T1000 (cell line): ENCODE measurements at places on chromosomes 6 and 20.

DNA sequence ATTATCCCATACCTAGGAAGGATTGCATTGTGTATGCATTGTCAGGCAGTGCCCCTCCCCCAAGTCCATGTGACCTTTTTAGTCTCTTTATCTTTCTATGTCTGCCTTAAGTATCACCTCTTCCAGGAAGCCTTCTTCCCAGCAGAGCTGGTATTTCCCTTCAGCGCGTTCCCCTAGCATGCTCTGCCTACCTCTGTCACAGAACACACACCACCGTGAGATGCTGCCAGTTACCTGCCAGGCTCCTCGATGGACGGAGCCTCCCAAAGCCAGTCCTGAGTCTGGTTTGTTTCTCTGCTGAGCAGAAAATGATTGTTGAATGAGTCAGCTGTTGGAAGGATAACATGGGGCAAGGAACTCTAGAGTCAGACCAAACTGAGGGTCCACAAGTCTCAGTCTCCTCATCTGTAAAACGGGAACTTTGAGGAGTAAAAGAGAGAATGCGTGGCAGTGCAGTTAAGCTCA is 11.3 kb upstream of the ZNF335 start:
- no peak for DNase-seq

DNA sequence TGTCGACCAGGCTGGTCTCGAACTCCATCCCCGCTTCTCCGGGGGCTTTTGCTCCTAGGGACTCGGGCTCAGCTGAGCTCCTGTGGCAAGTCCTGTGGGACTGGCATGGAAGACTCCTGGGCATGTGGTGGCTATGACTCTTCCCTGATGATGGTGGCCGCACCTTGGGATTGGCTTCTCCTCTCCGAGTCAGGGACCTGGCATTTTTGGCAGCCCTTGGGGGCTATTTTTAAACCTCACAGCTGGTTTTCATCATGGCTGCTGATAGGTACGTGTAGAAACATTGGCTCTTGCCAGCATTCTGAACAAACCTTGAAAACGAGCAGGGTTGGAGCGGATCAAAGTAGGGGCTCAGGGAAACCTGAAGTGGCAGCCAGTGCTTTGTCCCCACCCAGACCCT is 54.1 kb downstream of the RBM38 start:
- no peak for DNase-seq

DNA sequence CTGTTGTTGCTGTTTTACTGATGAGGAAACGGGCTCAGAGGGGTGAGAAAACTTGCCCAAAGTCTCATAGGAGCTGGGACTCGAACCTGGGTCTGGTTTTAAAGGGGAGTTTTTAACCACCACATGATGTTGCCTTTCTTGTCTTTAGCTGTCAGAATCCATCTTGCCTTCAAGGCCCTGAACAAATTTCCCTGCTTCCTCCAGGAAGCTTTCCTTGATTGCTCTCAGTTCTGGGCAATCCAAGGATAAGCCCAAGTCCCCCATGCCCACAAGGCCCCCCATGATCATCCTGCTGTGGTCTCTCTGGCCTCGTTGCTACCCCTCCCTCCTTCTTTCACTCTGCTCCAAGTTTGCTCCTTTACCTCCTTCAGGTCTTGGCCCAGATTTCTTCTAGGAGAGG is 73.5 kb downstream of the CD40 start:
- DNase-seq: no peak

GRCh38 chr6:125533710-125534397 is 215.6 kb upstream of the HEY2 start:
- no peak for DNase-seq

DNA sequence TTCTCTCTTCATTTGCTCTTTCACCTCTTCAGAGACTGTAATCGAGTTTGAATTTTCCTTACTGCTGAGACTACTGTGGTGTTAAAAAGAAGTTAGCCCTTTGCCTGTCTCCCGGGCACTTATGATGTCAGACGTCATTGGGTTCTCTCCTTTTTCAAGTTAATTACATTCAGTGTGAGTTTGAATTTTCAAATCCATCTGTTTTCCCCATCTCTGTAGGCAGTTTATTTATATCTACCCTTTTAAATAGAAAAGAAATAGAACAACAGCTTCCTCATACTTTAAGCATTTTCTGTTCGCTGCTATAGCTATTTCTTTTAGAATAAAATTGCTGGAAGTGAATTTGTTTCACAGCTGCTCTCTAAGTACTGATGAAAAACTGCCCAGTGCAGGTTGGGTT is 81.4 kb downstream of the MCHR2 start:
- DNase-seq: no peak

DNA sequence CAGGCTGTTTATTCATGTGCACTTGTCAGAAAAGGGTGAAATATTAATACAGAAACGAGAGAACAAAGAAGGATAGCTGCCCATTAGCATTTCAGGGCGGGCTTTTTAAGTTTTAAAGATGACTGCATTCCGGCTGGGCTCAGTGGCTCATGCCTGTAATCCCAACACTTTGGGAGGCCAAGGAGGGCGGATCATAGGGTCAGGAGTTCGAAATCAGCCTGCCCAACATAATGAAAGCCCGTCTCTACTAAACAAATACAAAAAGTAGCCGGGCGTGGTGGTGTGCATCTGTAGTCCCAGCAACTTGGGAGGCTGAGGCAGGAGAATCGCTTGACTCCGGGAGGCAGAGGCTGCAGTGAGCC is 130.5 kb downstream of the HFE start:
- DNase-seq: peak; percentile 42

- DNase-seq: no peak
Measured at GRCh38 chr20:42886801-42887200, 302.9 kb downstream of the PTPRT start.

GRCh38 chr20:17210983-17211382 is 15.9 kb upstream of the PCSK2 start:
- no peak for DNase-seq

DNA sequence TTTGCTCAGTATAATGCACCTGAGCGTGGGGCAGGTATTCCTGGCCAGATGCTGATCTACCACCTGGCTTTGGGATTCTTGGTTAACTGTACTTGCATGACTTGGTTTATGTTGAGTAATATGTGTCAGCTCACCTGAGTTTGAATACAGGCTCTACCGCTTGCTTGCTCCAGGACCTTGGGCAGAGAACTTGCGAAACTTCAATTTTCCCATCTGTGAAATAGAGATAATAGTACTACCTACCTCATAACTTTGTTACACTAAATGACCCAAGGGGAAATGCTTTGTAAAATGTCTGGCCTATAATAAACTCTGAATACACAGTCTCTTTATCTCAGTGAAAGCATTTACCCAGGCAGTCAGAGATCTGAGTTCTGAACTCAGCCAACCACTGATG is 51.8 kb downstream of the SCAND1 start:
- DNase-seq: no peak

- no peak for DNase-seq
Measured at GRCh38 chr6:27924179-27924578, 12.0 kb upstream of the OR2B2 start.

DNA sequence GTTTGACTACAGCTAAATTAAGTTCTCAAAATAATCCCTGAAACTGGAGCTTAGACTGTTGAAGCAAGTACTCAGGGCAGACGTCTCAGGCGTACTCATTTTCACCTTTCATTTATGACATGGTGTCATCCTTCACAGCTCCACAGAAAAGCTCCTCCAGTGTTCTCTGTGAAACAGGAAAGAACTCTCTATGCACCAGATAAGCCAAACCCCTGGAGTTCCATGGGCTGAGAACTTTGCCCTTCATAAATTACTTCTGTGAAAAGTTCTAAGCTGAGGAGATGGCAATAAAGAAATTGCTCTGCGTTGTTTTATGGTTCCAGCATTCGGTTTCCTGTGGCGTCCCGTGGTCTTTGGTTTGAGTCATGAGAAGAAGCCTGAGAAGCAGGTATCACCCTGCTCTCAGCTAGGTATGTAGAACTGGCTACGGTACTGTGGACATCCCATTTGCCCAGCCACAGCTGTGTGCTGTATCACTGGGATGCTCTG is 20.2 kb upstream of the RREB1 start:
- no peak for DNase-seq

- no peak for DNase-seq
Measured at GRCh38 chr20:6685626-6686025, 81.9 kb upstream of the BMP2 start.

DNA sequence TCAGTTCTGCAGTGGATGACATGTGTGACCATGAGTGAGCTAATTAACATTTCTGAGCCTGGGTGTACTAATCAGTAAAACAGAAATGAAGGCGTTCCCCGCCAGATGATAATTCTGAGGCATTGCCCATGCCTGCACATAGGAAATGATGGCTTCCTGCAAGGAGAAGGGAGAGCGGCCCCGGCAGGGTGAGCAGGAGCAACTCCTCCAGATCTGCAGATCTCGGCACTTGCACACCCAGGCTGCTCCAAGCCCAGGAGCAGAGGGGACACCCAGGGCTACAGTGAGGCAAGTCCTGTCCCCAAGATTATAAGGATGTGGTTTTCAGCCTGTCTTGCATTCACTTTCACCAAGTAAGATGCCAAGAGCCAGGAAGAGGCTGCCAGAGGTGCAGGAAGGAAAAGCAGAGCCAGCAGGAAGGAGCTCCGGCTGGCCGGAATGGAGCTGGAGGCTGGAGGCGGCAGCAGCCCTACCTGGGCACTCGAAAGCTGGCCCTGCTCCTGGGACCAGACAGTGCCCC is 177.5 kb upstream of the CST7 start:
- DNase-seq: no peak

DNA sequence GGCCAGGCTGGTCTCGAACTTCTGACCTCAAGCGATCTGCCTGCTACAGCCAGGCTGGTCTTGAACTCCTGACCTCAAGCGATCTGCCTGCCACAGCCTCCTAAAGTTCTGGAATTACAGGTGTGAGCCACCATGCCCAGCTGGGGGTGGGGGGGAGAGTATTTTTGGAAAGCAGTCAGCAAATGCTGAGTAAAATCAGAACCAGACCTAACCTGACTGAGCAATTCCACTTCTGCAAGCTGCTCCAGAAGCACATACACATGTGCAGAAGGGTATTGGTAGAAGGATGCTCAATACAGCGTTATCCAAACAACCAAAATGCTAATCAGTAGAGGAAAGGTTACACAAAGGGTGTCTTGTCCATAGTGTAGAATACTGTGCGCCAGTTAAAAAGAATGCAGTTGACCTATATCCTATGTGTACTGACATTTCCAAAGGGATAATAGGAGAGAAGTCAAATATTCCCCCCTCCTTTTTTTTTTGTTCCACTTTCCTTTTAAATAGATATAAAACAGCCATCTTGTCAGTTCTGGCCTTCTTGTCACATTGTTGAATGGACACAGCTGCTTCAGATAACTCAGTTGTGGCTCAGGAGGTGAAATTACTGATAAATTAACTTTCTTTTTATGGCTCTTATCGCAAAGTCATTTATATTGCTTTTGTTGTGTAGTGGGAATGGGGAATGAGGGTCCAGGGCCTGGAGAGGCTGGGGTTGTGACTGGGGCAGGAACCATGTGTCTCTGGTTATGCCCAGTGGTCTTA is 74.6 kb downstream of the DTD1 start:
- no peak for DNase-seq

GRCh38 chr6:153044295-153044694 is 41.8 kb upstream of the MTRF1L start:
- DNase-seq: no peak

- no peak for DNase-seq
Measured at GRCh38 chr6:17923401-17923863, 64.0 kb downstream of the KIF13A start.

- no peak for DNase-seq
Measured at GRCh38 chr6:89553431-89553830, 85.1 kb downstream of the LYRM2 start.

DNA sequence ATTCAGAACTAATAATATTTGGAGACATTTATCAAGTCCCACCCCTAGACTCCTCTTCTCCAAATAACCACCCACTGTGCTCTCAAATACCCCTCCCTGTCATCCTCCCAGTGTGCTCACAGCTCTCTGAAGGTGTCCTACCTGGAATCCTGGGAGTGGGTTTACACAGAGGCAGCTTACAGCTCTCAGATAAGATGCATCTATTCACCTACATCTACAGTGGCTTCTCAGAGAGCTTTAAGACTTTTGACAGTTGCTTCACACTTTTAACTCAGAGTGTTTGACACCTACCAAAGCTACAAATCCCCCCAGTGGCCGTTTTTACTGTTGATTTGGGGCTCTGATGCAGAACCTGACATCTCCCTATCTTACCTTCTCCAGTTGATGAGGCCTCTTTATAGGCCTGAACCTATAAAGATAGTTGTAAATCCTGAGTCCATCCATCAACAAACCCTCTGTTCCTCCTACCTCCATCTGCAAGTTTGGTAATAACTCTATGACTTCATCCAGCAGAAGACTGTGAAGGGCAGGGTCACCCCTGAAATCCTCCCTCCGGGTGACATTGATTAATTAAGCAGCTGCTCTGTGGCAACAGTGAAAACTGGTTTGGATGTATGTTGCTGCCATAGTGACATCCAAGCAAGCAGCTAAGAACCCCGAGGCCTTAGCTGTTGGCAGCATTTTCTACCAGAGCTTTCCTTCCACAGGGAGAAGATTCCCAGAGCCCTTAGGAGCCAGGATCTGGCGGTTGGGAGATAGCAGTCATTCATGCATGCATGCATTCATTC is 226.1 kb upstream of the RREB1 start:
- no peak for DNase-seq

DNA sequence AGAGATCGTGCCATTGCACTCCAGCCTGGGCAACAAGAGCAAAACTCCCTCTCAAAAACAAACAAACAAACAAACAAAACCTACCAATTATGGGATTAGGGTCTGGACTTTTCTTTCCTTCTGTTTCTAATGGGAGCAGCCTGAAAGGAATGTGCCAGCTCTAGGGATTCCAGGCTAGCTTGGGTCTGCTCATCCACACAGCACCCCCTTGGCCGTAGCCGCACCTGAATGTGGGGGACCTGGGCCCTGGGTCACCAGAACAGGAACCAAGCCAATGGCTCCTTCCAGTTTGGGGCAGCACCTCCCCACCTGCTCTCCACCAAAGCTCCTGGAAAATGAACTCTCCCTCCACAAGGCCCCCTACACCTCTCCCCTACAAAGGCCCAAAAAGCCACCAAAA is 6.7 kb downstream of the CTSZ start:
- DNase-seq: no peak

- DNase-seq: no peak
Measured at GRCh38 chr6:144179828-144180227, 29.5 kb downstream of the STX11 start.

DNA sequence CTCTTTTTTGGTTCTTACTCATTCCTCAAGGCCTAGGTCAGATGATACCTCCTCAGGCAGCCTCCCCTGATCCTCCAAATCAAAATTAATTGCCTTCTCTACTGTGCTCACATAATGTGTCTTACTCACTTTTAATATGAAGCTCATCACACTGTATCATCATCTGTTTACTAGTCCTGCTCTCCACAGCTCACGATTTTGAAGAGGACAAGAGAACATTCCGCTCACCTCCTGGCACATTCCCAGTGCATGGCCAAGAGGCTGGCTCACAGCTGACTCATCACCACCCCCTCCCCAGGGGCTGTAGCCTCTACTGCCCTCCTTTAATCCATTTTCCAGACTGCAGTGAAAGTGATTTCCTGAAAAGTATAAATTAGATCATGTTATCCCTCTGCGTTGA is 133.1 kb downstream of the ALDH8A1 start:
- peak; percentile 45 for DNase-seq
